EL (cell line): ENCODE measurements at places on chromosomes 6 and 20.

DNA sequence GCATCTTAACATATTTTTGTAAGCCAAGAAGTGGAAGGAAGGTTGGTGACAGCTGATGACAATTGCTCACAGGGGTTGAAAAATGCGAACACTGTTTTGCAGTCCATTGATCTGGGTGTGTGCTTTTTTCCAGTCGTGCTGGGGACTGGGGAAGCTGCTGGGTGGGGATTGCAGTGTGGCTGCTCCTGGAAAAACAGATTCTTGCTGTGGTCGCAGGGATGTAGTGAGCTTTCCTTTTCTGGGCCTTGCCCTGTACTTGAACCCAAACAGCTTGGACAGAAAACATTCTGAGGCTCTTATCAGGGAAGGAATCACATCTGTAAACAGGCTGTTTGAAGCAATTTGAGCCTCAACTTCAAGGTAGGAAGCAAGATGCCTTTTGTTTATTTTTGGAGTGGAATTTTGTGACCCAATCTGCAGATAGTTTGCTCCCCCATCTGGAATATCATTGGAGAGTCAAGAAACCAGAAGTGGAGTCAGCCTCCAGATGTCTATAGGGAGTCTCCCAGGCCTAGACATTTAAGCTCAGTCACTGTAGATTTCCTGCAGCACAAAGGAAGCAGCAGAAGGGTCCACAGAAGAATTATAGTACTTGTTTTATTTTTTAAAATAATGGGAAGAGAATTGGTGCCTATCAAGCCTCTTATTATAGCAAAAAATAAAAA, 279.2 kb upstream of the FERMT1 start:
- DNase-seq = no peak

- no peak for DNase-seq
These were observed 30.1 kb upstream of the NTSR1 start for GRCh38 chr20:62678553-62678952.

GRCh38 chr20:63846128-63846771, 15.0 kb upstream of the ABHD16B start:
- DNase-seq = peak; percentile 54

- DNase-seq = no peak
These were observed 340.0 kb upstream of the PRDM1 start for GRCh38 chr6:105746130-105746505.

DNA sequence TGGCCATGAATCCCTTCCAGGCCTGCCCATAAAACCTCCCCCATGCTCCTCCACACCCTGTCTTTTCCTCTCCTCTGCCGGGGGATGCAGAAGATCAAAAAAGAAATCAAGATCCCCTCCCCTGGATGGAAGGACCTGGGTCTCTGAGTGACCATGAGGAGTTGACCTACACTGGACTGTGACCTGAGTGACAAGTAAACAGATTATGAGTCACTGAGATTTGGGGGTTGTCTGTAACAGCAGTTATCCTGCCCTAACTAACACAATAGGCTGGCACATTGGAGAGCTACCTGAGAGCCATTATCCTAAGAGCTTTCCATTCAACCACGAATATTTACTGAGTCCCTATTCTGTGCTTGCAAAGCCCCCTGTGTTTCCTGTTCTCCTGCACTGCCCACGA, 28.4 kb upstream of the SIRPA start:
- DNase-seq = no peak

- peak; percentile 98 for DNase-seq
These were observed 31.4 kb downstream of the ACSS2 start for GRCh38 chr20:34907616-34908469.

- no peak for DNase-seq
These were observed 126.9 kb downstream of the SYCP2 start for GRCh38 chr20:59806578-59806975.

DNA sequence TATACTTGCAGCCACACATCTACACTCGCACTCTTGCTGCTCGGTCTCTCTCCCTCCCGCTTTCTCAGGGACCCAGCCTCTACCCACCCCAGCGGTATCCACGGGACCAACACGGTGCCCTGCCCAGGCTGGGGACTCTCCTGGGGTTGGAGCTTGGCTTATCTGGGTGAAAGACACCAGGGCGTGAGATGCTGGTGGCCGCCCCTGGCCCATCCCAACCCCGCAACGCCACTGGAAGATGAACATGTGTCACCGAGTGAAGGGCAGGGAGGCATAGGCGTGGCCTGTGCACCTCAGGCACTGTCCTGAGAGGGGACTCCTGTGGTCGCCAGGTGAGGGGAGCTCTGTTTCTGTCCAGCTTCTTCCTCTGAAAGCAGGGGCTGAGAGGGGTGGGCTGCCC, 47.4 kb downstream of the NINL start:
- no peak for DNase-seq

- no peak for DNase-seq
These were observed 39.4 kb downstream of the YTHDF1 start for GRCh38 chr20:63176427-63177133.

DNA sequence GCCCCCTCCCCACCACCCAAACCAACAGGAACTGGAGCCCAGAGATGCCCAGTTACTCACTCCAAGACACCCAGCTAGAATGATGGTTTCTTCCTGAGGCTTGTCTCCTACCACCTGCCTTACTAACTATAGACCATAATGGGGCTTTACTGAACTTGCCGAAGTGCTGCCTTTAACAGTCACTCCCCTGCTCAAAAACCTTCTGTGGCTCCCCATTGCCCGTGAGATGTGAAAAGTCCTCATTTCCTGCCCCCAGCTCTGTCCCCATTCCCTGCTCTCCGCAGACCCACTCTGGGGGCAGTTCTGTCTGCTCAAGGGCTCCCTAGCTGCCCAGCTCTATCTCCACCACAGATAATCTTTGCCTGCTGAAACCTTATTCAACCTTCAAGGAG, 4.9 kb downstream of the SIGLEC1 start:
- no peak for DNase-seq

DNA sequence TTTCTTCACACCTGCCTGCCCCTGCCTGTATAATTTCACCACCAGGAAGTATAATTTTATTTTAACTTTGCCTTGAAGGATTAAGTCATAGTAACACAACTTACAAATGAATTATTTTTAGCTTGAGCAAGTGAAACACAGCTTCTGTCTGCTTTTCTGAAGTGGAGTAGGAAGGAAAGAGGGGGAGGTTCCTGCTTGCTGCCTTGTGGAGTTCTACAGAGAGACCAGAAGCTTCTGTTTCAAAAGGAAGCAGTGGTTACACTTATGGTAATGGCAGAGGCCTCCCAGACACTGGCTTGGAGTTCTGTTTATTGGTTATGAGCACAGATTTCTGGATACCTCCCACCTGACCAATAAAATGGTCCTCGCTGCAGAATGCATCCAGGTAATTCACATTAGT, 159.6 kb downstream of the TMEM200A start:
- DNase-seq = no peak

DNA sequence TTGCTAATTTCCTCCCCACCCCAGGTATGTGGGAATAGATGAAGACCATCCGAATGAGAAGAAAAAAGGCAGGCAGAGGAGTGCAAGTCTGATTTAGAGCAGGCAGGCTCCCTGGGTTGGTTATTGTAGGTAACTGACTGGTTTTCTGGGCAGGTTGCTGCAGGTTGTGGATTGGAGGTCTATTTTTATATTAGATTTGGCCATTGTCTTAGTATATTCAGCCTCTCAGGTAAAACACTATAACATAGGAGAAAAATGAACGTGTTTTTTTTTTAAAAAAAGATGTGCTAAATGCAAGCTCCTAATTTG, 492 bp upstream of the TBC1D7 start:
- DNase-seq = no peak

DNA sequence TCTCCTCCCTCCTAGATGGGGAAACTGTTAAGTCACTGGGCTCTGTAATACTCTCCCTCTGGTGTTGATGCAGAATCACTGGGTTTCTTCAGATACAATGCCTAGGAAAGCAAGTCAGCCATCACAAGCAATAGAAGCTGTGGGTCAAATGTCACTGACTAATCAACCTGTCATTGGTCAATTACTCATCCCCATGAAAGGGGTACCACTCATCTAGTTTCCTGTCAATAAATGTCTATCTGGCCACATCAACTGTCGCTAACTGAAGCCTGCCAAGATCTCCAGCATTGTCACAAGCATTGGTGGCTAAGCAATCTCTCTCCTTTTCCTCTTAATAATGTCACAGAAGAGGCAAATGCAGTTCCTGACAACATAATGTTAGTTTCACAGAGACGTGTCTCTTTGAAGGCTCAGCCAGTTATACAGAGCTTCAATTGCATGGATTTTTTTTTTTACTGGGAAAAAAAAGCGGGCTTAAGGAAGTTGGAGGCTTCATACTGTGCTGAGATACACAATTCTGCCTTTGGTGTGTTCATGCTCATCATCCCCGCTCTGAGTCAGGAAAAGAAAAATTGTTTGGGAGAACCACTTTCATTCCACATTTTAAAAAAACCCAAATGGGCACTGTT, 355.9 kb downstream of the BTBD9 start:
- peak; percentile 52 for DNase-seq

- peak; percentile 95 for DNase-seq
These were observed 28.3 kb upstream of the FAM83C start for GRCh38 chr20:35320396-35321126.
